ENCODE measurements at places on chromosomes 3 and 15. TPM values are rescaled to one million over a fixed set of nuclear protein-coding genes. Genes with fewer than 3 reads are reported as not detected.

The ASB14 gene
- not detected for total RNA-seq

The GREM1 gene
- 0.07 TPM for total RNA-seq

The CPNE9 gene
- not detected for total RNA-seq

The SPRED1 gene
- 21.4 TPM for total RNA-seq

The PIF1 gene
- 14.7 TPM for total RNA-seq

The TMEM40 gene
- total RNA-seq, result not detected

The GMNC gene
- total RNA-seq, result not detected

The GAP43 gene
- total RNA-seq, result not detected

The SLC41A3 gene
- 55.3 TPM for total RNA-seq

The ZNF80 gene
- not detected for total RNA-seq

The TRANK1 gene
- total RNA-seq, result 7.7 TPM

The TUSC7 gene
- not detected for total RNA-seq

The SLC6A1 gene
- under 0.01 TPM for total RNA-seq
